ENCODE measurements at places on chromosomes 7 and 10.

DNA sequence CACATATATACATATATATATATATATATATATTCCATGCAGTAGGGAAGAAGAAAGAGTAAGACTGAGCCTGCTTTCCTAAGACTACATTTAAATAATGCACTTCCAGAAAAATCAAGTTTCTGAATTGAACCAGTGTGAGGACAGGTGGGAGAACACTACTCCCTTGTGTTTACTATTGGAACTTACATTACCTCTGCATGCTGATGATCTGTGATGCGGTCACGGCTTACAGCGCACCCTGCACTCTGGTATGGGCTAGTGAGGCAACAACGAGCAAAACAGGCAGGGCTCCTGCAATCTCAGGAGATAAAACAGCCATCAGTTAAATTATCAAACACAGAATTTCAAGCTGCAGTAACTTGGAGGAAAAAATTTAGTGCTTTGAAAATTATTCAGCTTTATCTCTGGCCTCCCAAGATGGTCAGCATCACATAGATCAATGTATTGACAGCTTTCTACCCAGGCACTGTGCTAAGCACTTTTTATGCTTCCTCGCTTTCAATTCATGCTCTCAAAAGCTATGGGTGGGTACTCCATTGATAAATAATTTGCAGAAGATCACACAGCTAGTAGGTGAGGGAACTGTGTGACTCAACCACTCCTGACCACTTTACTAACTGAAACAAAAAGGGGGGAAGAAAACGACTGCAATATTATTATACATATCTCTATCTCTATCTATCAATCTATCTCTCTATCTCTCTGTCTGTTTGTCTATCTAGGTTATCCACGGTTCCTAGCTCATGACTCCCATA lies 20.5 kb upstream of the SLC16A12 start:
- no peak for DNase-seq

- no peak for DNase-seq
Observed at GRCh38 chr10:128537834-128538330, 411.7 kb upstream of the MKI67 start.

DNA sequence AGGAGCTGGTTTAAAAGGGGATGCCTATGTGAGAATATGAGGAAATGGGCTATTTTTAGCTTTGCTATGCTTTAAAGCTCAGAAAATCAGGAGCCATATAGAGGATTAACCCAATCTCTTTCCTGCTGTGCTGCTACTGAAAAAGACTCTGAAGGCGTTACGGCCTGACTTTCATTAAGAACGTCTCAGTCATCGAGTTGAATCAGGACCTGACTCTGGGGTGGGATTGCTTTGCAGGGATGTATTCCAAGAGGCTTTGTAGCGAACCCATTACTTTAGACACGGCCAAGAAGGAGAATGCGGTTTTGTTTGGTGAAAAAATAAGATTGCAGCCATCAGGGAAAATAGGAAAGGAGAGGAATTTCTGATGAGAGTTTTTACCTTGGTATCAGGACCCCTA lies 426.9 kb downstream of the CCSER2 start:
- DNase-seq, result no peak

DNA sequence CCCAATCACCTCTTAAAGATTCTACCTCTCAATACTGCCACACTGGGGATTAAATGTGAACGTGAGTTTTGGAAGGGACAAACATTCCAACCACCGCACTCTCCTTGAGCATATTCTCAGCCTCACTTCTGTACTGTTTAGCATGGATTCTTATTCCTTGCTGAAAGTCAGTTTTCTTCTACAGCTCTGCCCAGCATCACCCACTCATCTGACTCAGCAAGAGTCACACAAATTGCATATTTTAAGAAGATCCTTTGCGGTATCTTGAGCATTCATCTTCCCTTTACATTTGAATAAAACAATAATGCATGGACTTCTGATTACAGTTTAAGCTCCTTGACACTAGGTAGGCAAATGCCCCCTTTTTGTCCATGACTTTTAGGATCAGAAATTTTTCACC lies 251.6 kb upstream of the MKLN1 start:
- no peak for DNase-seq

GRCh38 chr7:18235819-18236218 lies 208.2 kb upstream of the PRPS1L1 start:
- DNase-seq, result no peak

GRCh38 chr7:1678081-1678543 lies 8.0 kb downstream of the ELFN1 start:
- no peak for DNase-seq

DNA sequence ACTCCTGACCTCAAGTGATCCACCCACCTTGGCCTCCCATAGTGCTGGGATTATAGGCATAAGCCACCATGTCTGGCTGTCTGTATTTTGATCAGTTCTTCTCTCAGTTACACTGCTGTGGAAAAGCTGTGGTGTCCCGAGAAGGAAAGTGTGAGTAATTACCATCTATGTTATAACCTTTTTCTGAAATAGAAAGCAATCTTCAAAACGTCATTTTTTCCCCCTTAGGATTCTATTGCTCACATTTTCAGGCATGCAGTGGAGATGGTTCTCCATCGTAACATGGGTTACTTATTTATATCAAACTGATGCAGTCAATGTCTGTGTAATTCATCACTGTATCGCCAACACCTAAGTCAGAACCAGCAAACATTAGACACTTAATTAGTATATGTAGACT lies 103.5 kb upstream of the FAM3C start:
- no peak for DNase-seq

DNA sequence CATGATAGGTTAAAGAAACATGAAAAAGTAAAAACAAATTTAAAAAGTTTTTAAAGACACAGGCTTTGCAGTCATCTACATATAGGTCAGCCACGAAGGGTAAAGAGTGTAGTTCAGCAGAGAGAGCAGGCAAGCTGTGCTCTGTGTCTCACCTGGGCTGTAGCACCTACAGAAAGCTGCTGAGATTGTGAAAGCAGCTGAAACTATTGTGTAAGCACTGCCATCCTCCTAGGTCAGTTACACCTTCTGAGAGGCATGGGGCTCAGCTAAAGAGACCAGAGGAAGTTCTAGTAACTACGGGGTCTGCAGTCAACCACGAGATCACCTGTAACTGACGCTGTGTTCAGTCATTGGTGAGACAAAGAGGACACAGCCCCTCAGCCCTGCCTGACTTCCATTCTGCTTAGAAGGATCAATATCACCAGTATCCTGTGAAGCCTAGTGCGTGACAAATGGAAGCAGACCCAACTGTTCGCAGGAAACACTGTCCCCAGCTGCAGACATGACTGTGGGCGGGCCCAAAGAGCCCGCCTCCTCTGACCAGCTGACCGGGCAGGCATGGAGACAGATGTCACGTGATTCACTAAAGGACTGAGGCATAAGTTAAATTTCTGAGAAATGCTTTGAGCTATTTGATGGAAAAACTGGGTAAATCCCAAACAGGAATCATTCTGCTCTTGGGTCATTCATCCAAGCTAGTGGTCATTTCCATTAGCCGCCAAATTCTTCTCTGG lies 87.9 kb downstream of the EBF3 start:
- DNase-seq, result no peak

- DNase-seq, result no peak
Observed at GRCh38 chr7:123122916-123123315, 76.9 kb downstream of the SLC13A1 start.

GRCh38 chr7:141562036-141562435 lies 10.8 kb downstream of the AGK start:
- no peak for DNase-seq
